ENCODE measurements at places on chromosomes 1 and 21. TPM values are rescaled to one million over a fixed set of nuclear protein-coding genes. Genes with fewer than 3 reads are reported as not detected.

The SDC3 gene
- 3.3 TPM for total RNA-seq

The CSMD2 gene
- total RNA-seq = 0.08 TPM

The SLAMF8 gene
- 0.80 TPM for total RNA-seq

DNA sequence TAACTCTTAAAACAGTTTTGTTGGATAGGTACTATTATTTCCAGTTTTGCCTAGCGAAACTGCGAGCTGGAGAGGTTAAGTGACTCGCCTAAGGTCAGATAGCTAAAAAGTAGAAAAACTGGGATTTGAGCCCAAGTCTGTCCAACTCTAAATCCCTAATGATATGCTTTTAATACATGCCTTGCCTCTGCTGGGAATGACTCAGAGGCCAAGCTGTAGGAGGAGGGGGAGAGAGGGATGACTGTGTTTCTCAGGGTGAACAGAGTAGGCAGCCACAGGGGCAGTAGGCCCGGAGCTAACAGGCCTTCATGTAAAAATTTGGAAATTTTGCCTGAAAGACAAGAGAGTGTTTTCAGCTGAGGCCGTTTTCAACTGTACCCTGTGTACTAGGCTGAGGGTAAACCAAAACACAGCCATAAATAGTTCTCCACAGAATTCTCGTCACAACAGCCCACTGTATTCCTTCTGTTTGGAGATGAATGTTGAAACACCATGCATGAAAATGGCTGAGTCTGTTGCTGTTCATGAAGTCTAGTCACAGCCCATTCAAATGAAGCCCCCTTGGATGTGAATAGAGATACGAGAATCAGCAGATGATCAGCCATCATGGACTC lies 107.5 kb upstream of the HOOK1 start:
- peak; percentile 63 for ATAC-seq

- ATAC-seq = no peak
Measured at GRCh38 chr1:97368296-97368695, 552.5 kb downstream of the DPYD start.
